ENCODE measurements at places on chromosomes 3 and 15.

GRCh38 chr15:62775932-62776331, 266.6 kb upstream of the TPM1 start:
- H3K36me3 ChIP-seq, result no peaks in the 10 kb centered on the region
- DNase-seq, result no peak
- no peak overlapping the region for H3K27ac ChIP-seq
- no peaks in the 10 kb centered on the region for H3K27me3 ChIP-seq
- no peak overlapping the region for H3K4me3 ChIP-seq

DNA sequence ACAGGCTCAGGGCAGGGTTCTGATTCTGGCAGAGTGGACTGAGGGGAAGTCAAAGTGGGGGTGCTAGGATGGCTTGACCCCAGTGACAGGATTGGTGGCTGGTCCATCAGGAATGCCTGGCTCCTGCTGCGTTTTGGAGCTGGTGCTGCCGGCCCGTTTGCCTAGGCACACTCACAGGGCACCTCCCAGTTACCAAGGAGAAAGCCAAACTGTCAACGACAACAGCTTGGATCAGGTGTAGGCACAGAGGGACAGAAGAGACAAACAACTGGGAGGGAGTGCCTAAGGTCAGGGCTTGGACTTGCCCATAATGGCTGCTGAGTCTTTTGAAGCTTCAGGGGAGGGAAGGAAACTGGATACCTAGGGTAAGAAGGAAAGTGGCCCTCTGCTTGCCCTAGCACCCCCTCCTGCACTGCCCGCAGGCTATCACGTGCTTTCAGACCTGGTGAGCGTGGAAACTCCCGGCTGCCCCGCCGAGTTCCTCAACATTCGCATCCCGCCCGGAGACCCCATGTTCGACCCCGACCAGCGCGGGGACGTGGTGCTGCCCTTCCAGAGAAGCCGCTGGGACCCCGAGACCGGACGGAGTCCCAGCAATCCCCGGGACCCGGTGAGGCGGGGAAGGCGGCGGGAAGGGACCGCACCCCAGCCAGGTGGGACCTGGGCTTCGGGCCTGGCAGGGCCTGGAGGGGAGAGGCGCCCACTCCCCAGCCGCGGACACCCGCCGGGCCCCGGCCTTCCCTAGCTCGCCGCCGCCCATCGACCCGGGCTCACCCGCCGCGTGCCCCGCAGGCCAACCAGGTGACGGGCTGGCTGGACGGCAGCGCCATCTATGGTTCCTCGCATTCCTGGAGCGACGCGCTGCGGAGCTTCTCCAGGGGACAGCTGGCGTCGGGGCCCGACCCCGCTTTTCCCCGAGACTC, 5.1 kb downstream of the DUOX1 start:
- peak; percentile 54 for DNase-seq
- peak overlapping the region; percentile 35 for H3K4me3 ChIP-seq
- no peaks in the 10 kb centered on the region for H3K36me3 ChIP-seq
- H3K27ac ChIP-seq, result no peak overlapping the region
- H3K4me1 ChIP-seq, result peaks cover 9% of the 10 kb centered on the region

DNA sequence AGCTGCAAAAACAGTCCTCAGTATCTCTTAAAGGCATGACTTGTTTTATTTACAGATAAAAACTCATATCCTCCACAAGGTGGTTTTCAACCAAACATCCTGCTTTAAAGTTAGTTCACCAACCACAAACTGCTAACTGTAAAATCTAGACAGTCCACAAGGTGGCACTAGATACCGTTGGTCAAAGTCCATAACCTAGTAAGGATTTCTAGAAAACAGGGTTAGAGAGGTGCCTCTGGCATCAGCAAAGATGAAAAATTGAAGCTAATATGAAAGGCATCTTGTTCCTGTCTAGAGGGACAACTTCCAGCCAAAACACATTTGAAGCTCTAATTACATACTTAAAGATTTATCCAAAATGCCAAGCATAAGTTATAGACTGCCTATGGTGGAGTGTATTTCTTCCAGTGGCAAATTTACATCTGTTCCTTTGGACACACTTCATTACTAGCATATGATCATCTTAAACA, 56.0 kb downstream of the ZMAT3 start:
- H3K27me3 ChIP-seq, result peaks cover 4% of the 10 kb centered on the region
- peaks cover 35% of the 10 kb centered on the region for H3K4me1 ChIP-seq
- no peak overlapping the region for H3K4me3 ChIP-seq

GRCh38 chr3:25155652-25156471, 272.2 kb upstream of the RARB start:
- no peaks in the 10 kb centered on the region for H3K36me3 ChIP-seq
- H3K27me3 ChIP-seq, result no peaks in the 10 kb centered on the region
- H3K4me1 ChIP-seq, result no peaks in the 10 kb centered on the region
- no peak overlapping the region for H3K4me3 ChIP-seq
- no peak for DNase-seq
- H3K27ac ChIP-seq, result no peak overlapping the region

DNA sequence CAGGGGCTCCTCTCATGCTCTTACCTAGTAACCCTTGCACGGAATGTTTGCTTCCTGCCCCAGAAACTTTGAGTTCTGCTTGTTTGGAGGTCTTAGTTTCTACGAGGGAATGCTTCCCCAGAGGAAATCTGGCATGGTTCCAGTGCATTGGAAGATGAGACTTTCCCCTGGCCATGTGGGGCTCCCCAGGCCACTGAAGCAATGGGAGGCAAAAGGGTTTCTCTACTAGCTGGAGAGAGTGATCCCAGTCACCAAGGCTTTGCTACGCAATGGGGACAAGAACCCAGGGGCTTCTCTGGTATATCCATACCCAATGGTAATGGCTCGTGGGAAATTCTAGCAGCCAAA, 44.2 kb upstream of the RPL32 start:
- H3K36me3 ChIP-seq, result no peaks in the 10 kb centered on the region
- no peak overlapping the region for H3K27ac ChIP-seq
- no peak overlapping the region for H3K4me3 ChIP-seq
- peaks cover 16% of the 10 kb centered on the region for H3K27me3 ChIP-seq

DNA sequence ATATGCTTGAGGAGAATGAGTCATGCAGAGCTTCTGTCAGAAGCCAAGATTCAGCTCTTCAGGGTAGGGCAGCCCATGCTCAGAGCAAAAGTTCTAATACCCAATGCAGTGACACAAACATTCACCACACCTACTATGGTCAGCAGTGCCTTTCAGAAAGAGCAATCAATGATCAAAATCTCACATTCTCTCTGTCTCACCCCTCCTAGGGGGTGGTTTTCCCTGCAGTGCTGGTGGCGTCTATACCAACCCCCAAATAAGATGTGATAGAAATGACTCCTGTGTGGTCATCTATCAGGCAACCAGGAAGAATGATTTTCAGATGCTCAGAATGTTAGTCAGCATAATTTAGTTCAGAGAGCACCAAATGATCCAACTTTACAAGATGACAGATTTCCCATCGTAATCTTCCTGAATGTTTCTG, 385.3 kb downstream of the NTRK3 start:
- H3K27ac ChIP-seq, result no peak overlapping the region
- no peak for DNase-seq
- H3K4me3 ChIP-seq, result no peak overlapping the region

DNA sequence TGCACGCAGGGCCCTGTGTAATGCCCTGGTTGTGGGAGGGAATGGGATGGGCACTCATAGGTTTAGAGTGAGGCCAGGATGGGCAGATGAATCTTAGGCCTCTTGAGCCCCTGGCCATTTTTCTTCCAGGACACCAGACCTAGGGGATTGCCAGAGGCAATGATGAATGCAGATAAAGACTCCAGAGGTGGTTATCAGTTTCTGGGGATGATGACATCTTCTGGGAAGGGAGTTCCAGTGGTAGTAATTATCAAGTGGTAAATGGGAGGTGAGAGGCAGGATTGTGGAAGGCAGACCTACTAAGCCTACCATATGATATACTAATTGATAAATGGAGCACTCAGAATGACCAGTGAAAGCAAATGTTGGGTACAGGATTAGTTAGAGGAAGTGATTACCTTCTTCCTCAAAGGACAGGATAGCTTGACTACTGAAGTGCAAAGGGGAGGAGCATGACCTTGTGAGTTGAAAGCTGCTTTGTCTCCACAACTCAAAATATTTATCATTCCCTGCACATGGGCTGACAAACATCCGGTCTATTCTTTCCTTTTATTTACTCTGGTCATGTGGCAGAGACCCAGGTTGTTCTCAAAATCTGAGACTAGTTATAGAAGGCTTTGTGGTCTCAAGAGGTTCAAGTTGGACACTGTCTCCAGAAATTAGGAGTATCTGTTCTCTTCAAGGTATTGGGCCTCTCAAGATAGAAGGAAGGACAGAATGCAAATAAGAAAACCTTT, 10.2 kb upstream of the MAPK6 start:
- DNase-seq, result no peak
- H3K27ac ChIP-seq, result no peak overlapping the region
- no peaks in the 10 kb centered on the region for H3K36me3 ChIP-seq
- no peaks in the 10 kb centered on the region for H3K27me3 ChIP-seq
- no peak overlapping the region for H3K4me3 ChIP-seq

DNA sequence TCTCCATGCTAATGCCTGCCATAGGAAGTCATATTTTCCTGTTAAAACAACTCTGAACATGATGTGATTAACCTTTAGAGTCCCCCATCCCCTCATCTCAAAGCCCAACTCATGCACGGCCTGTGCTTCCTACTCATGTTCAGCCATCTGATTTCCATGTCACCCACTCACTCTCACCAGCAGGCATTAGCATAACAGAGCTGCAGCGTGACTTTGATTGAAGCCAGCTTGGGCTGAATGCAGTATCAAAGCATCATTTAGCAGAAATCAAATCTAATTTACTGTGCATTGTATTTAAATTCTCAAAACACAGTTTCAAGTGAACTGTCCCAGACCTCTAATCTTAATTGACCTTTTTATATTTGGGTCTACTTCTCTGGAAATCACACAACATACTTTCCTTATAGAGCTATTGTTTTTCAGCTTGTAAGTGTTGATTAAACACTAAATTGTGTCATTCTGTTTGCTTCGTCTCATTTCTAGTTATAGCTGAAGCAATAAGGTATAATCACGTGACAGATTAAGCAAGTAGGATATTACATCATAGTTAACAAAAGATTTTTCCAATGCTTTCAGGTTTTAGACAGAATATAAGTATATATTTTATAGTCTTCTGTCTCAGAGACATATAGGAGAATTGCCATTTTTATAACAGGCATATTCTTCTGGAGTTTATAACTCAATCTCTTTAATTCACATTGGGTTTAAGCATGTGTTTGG, 501.5 kb downstream of the ROBO2 start:
- no peak overlapping the region for H3K27ac ChIP-seq
- H3K4me1 ChIP-seq, result no peaks in the 10 kb centered on the region
- H3K27me3 ChIP-seq, result no peaks in the 10 kb centered on the region
- no peaks in the 10 kb centered on the region for H3K36me3 ChIP-seq

DNA sequence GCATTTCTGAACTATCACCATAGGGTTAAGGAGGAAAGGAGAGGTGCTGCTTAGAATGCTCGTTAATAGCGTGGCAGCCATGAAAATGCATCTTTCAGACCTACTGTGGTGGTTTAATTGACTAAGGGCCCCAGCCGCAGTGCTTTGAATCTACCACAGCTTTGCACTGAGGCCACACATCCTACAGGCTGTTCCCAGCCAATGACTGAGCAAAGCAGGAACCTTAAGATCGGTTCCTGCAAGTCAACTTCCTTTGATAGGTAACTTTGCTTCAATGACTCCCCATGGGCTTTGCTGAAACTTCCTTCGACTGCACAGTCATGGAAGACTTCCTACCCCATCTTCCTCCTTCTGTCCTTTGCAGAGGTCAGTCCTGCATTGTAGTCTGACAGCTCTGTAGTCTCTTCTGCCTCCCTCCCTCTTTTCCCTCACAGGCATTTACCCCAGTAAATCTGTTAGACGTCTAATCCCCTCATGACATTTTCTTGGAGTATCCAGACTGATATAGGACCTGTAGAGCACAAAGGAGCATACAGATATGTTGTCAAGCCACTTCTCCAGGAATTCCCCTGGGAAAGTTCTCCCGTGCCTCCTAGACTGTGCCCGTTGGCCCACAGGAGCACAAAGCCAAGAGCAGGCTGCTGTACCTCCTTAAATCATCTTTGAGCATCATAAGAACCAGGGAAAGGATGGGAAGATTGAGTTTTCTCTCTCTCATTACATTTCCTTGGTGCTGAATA, 2.6 kb upstream of the BCL2A1 start:
- H3K4me1 ChIP-seq, result peaks cover 47% of the 10 kb centered on the region
- H3K27ac ChIP-seq, result peak overlapping the region; percentile 84
- no peaks in the 10 kb centered on the region for H3K27me3 ChIP-seq
- peak overlapping the region; percentile 6 for H3K4me3 ChIP-seq

DNA sequence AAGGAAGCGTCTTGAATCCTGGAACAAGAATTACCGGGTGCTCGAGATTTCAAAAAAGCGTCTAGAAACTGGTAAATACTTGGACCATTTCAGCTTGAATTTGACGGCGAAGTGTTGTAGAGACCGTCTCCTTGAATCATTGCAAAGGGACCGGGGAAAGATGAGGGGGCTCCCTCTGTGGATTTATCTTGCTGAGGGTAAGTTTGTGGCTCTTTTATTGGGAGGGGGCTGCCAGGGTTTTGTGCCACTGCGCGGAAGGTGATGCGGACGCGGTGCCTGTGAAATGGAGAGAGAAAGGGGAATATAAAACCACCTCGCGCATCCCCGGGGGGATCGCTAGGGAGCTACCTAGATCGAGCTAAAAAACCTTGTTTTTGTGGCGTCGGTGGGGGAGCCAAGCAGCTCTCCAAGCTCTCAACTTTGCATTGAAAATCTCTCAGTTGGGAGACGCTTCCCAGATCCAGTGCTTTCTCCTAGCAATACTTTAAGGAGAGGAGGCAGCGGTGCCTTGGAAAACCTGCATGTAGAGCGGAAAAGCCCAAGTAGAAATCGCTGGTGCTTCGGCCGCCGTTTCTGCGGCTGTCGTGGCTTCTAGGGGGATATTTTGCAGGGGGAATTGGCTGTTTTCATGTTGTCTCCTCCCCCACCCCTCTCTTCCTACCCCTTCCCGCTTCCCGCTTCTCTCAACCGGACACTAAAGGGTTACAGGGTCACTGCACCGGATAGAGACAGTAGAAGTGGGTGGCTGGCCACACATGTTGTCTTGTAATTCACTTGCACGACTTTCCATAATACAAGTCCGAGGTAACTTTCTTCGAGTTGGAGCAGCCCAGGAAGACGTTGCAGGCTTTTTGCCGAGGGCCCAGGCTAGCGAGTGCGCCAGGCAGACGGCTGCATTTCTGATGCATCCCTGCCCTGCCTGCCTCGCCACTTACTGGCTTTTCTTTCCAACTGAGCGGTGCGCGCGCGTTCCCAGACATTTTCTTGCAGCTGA, 187.6 kb downstream of the NLGN1 start:
- no peak overlapping the region for H3K27ac ChIP-seq
- DNase-seq, result no peak
- no peak overlapping the region for H3K4me3 ChIP-seq

- H3K4me1 ChIP-seq, result peaks cover 29% of the 10 kb centered on the region
- H3K36me3 ChIP-seq, result no peaks in the 10 kb centered on the region
- H3K4me3 ChIP-seq, result no peak overlapping the region
- no peak for DNase-seq
- H3K27me3 ChIP-seq, result no peaks in the 10 kb centered on the region
Observed at GRCh38 chr3:112745567-112746248, 101.0 kb downstream of the CD200R1L start.

GRCh38 chr3:73669260-73669659, 44.5 kb upstream of the PDZRN3 start:
- no peak overlapping the region for H3K4me3 ChIP-seq
- peaks cover 6% of the 10 kb centered on the region for H3K27me3 ChIP-seq
- no peak overlapping the region for H3K27ac ChIP-seq
- H3K36me3 ChIP-seq, result no peaks in the 10 kb centered on the region
- DNase-seq, result no peak
- H3K4me1 ChIP-seq, result no peaks in the 10 kb centered on the region
